HFF-Myc (cell line): ENCODE measurements at places on chromosomes 7 and 10.

DNA sequence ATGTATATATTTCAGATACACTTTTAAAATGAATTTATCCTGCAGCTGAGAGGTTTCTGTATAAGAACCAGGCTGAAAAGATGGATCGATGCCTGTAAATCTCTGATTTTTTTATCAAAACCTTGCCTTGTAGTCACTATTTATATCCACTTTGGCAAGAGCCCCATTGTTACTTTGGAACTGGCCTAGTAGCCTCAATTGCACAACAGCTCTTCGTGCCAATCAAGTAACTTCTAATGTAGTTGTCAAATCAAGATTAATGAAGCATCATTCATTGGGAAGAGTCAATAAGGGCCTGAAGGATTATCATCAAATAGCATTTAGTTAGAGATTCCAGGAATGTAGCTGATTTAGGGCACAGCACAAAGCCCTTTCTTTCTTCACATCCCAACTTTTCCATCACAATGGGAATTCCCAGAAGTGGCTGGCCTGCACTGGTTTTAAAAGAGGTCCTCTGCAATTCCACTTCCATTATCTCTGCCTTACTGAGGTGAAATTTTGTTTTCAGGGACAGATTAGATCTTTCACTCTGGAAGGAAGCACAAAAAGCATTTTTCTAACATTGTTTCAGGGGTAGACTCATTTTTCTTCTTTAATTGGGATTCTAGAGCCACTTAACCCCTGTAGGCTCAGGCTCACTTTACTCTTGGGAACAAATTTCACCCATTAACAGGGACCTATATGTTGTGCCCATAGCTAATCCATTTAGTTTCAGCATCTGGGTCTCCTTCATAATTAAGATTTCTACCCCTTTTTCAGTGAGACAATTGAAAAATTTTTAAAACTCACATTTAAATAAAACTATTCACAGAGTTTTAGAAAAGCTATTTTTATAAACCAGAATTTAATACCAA, 97.8 kb downstream of the CALCR start:
- no peak for DNase-seq

DNA sequence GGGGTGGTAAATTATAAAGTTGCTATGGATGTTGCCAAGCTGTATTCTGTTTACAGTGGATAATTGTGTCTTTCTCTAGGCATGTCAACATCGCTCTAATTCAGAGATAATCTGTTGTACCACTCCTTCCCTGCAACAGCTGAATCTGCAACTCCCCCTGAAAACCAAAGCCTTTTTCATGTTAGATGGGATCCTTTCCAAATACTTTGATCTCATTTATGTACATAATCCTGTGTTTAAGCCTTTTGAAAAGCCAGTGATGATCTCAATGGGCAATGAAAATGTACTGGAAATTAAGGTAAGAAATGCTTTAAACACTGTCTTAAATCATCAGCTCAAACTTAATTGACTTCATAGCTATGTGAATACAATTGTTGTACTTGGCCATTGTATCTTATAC, 91.0 kb downstream of the MET start:
- DNase-seq = no peak

DNA sequence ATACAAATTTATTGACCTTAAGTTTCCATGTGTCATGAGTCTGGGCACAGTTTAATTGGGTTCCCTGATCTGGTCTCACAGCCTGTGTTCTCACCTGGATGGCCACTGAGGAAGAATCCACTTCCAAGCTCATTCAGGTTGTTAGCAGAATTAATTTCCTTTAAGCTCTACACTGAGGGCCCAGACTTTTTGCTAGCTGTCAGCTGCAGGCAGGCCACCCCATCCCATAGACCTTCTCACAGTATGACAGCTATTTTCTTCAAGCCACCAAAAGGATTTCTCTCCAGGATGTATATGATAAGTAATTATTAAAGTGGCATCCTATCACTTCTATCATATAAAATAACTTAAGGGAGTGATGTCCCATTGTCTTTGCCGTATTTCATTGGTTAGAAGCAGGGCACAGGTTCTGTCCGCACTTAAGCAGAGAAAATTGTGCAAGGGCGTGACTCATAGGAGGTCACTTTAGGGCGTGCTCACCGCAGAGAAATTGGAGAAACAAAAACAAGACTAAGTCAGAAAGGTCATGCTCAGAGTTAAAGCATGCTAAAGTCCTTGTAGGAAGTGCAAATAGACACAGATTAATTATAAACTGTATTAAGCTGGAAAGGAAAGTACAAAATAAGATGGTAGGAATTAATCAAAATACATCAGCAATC, 109.9 kb downstream of the AHR start:
- DNase-seq = peak; percentile 75

DNA sequence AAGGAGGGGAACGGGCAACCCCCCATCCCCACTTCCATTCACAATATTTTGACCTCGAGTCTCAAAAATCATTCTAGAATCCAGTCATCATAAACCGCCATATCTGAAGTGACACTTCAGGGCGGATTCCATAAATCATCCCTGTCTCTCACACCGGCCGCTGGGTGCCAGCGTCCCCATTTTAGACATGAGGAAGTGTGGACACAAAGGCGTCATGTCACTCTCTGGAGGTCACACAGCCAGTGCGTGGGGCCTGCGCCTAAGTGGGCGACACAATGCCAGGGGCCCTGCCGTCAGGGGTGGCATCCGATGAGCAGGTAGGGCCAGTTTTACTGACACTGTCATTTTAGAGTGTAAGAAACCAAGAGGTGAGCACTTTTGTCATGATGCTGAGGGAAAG, 19.5 kb downstream of the KCNH2 start:
- no peak for DNase-seq

GRCh38 chr7:74178632-74179031, 4.5 kb downstream of the EIF4H start:
- DNase-seq = no peak
